RWPE1 (cell line): ENCODE measurements at places on chromosomes 16 and 17.

GRCh38 chr17:57604771-57605674 is 140.1 kb downstream of the CCDC182 start:
- DNase-seq: no peak

DNA sequence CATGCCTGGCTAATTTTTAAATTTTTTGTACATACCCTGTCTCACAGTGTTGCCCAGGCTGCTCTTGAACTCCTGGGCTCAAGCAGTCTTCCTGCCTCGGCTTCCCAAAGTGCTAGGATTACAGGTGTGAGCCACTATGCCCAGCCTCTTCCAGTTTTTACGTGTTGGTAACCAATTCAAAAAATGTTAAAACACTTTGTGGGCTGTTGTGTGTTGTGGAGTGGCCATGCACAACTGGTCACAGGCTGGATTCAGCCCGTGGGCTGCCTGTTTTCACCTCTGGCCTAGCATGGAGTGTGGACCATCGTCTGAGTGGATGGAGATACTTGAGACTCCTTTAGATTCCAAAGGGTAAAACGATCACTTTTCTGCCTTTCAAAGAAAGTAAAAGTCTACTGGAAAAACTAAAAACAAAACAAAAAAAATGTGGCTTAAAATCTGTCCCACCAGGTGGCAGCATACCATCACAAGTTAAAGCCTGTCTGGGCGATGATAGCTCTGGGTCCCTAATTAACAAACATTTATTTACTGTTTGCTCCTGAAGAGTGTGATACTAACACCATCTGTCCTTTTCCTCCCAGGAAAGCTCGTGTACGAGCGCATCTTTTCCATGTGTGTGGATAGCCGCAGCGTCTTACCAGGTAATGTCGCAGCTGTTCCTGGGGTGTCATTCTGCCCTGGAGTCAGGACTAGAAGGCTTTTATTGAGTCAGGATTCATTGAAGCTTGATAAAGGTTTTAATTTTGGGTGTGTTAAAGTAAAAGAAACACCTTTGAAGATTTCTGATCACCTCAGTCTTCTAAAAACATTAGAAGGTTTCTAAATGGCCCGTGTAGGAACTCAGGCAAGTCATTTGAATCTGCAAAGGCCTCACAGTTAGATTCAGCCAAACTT is 45.8 kb downstream of the VPS35L start:
- DNase-seq: peak; percentile 31

GRCh38 chr16:48892893-48893292 is 282.9 kb upstream of the N4BP1 start:
- DNase-seq: no peak

DNA sequence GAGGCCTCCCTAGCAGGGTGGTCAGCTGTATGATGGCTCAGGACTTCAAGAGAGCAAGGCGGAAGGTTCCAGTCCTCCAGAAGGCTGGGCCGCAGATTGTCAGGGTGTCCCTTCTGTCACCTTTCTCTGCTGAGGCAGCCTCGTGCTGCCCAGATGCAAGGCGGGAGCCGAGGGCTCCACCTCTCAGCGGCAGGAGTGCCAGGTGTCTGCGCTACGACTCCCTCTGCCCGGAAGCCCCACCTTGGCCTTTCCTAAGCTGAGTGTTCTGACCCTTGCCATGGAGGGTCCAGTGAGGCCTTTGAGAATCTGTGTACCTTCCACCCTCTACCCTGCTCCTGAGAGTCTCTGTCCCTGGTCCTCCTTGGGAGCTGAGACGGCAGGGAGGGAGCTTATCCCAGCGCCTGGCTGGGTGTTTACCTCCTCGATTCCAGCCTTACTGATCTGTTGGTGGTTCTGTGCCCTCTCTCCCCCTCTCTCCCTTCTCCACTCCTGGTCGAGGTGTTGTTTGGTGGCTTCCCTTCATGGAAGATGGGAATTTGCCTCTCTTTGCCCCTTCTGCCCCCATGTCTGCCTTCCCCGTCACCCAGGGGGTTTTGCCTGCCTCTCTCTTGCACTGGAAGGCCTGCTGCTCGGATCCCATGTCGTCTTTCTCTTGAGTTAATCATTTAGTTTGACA is 2.2 kb upstream of the ZNF750 start:
- DNase-seq: no peak

GRCh38 chr16:82050506-82050905 is 15.5 kb downstream of the HSD17B2 start:
- DNase-seq: no peak

- DNase-seq: no peak
Measured at GRCh38 chr17:18772471-18772870, 8.5 kb upstream of the TVP23B start.

- no peak for DNase-seq
Measured at GRCh38 chr16:22189473-22190080, 16.5 kb upstream of the EEF2K start.

- DNase-seq: no peak
Measured at GRCh38 chr17:2482218-2482617, 29.5 kb downstream of the METTL16 start.

DNA sequence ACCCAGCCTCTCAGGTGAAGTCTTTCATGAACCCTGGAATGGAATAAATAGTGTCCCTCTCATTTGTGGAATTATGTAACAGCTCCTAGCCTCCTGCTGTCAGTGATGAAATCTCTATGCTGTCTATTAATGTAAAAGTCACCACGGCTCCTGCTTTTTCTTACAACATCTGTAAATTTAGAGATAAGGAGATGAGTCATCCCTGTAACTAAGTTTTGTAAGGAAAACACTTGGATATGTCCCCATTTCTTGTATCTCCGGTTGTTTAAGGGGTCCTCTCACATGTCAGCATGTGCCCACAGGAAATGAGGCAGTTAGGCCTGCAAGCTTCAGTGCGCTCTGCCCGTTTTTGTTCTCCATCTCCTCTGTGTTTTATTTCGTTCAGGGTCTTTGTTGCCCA is 2.8 kb upstream of the NAT9 start:
- no peak for DNase-seq

DNA sequence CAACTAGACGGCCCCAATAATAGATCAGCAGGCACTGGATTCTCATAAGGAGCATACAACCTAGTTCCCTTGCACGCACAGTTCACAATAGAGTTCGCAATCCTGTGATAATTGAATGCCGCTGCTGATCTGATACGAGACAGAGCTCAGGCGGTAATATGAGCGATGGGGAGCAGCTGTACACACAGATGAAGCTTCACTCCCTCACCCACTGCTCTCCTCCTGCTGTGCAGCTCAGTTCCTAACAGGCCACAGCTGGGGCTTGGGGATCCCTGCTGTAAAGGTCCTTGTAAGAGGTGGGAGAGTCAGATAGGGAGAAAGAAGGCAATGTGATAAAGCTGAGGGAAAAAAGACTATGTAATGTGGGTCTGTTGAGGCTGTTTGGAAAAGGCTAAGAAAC is 577.5 kb downstream of the RBFOX1 start:
- no peak for DNase-seq

- no peak for DNase-seq
Measured at GRCh38 chr16:27784351-27785306, 234.7 kb downstream of the KATNIP start.

- peak; percentile 75 for DNase-seq
Measured at GRCh38 chr16:11328172-11329070, 16.8 kb upstream of the RMI2 start.

DNA sequence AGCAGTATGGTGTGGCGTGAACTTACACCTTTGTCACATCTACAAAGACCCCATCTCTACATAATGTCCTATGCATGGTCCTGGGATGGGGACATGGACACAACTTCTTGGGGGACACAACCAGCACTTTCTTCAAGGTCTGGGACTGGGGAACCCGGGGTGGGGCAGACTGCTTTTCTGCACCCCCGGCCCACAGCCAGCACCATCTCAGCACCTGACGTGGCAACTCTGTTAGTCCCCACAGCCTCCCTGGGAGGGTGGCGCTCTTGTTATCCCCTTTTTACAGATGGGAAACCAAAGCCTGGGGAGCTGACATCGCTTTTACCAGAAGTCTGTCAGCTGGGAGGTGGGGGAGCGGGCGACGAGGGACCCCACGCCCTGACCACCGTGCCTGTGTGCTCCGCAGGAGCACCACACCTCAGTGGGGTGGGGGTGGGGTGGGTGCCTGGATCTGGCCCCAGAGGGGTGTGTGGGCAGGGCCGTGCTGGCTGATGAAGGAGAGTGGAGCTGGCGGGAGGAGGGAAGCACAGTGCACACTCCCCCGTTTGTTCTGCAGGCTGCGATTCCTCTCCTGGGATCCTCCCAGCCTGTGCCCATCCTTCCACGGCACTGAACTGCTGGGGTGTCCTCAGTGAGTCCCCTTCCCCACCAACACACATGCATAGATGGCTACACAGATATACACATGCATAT is 115.4 kb upstream of the GSE1 start:
- DNase-seq: no peak

- no peak for DNase-seq
Measured at GRCh38 chr17:56144223-56144622, 9.1 kb upstream of the ANKFN1 start.

DNA sequence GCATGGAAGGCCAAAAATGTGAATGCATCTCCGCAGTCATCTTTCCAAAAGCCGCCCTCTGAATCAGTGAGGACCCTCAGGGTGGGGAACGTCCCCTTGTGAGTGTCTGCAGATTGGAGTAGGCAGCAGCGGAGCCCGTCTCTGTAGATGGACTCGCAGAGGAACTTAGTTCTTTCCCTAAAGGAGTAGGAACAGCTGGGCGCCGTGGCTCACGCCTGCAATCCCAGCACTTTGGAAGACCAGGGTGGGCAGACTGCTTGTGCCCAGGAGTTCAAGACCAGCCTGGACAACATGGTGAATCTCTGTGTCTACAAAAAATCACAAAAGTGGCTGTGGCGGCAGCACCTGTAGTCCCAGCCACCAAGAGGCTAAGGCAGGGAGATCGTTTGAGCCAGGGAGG is 53.7 kb downstream of the WDR45B start:
- no peak for DNase-seq

DNA sequence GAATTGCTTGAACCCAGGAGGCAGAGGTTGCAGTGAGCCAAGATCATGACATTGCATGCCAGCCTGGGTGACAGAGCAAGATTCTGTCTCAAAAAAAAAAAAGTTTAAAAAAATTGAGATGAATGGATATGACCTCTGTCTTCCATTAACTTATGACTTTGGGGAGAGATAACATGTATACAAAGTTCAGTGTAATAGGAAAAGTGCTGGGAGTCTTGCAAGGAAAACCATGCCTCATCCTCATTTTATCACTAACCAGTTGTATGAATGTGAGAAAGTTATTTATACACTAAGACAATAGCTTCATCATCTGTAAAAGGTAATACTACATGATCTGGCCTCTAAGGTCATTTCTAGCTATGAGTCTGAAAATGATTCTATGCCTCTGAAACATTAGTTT is 10.2 kb upstream of the WSB1 start:
- DNase-seq: no peak

DNA sequence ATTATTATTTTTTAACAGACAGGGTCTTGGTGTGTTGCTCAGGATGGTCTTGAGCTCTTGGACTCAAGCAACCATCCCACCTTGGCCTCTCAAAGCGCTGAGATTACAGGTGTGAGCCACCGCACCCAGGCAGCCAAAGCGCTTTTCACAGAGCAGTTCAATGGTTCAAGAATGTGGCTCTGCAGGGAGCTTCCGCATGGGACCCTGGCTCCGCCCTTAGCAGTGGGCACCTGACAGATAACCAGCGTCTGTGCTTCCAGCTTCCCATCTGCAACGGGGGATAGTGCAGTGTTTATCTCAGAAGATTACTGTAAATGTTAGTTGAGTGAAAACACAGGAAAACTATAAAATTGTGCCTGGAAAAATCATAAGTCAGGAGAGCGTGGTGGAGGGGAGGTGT is 99.4 kb downstream of the KCNJ12 start:
- DNase-seq: no peak

DNA sequence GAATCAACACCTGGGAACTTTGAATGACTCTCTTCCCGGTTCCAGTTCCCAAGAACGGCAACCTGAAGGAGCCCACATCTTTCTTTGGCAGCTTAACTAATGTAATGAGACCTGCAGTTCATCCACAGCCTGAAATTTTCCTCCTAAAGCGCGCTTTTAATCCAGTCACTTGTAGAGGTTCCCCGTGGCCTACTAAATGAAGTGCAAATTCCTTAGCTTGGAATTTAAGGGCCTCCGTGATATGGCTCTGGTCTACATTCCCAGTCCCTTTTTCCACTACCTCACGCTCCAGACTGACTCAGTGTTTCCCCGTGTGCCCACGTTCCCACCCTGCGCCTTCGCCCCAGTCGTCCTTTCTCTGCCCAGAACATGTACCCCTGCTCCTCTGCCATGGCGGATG is 27.2 kb downstream of the FZD2 start:
- no peak for DNase-seq

GRCh38 chr17:79049821-79050220 is 24.8 kb upstream of the ENGASE start:
- no peak for DNase-seq

DNA sequence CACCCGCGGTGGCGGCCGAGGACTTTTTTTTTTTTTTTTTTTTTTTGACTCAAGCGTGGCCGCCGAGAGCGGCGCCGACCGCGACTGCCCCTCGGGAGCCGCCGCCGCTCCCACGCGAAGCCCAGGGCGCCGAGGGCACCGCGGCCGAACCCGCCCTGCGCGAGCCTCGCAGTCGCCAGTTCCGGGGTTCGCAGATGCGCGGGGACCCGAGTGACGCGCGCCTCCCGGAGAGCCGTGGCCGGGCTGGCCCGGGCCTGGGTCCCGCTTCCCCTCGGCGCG is 1.1 kb downstream of the METRNL start:
- DNase-seq: no peak

DNA sequence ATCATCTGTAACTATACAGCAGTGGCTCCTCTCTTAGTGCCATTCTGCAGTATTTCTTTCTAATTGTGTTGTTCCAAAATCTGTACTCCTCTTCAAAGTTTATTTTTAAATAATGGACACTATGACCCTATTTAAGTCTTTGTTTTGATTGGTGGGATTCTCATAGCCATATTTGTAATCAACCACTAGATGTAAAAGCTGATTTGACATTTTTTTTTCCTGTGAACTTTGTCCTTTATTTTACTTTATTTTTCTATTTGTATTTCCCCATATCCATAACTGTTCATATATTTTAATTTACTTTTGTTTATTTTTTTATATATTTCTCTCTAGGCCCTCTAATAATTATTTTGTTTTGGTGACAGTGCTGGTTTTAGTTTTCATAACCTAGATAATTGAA is 544.4 kb downstream of the KCNJ2 start:
- no peak for DNase-seq

DNA sequence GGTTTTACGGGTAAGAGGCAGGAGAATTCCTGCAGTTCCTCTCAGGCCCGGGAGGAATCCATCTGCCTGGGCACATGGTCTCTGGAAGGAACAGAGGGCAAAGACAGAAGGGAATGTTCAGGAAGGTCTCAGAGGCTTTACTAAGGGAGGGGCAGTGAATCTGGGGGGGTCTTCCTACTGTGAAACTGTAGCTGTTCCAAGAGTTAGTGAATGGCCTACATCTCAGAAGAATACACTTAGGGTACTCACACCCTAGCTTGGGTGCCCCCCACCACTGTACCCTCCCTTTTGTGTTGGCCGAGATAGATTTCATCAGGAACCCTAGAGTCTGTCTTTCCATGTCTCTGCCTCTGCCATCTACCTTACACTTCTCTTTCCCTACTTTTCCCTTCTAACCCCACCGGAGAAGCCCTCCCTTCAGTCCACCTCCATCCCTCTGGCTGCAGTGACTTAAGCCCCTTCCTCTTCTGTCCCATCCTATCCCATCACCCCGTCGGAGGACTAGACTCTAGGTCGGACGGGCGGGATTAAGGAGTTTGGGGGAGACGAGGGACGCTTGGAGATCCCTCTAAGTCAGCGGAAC is 316 bp downstream of the DLG4 start:
- no peak for DNase-seq

- DNase-seq: no peak
Measured at GRCh38 chr16:54936201-54936978, 5.7 kb downstream of the IRX5 start.

- DNase-seq: no peak
Measured at GRCh38 chr16:56121156-56121500, 70.2 kb upstream of the GNAO1 start.
